Calu3 (cell line): ENCODE measurements at places on chromosomes 7 and 10. TPM values are rescaled to one million over a fixed set of nuclear protein-coding genes. Genes with fewer than 3 reads are reported as not detected.

- H3K36me3 ChIP-seq, result no peaks in the 10 kb centered on the region
- H3K4me3 ChIP-seq, result no peak overlapping the region
- DNase-seq, result no peak
- no peak overlapping the region for H3K27ac ChIP-seq
- H3K4me1 ChIP-seq, result peaks cover 3% of the 10 kb centered on the region
Observed at GRCh38 chr10:9166770-9167169, 1112.3 kb downstream of the GATA3 start.

GRCh38 chr10:3054851-3055199, 12.5 kb upstream of the PFKP start:
- DNase-seq, result no peak
- H3K4me1 ChIP-seq, result peaks cover 12% of the 10 kb centered on the region
- no peak overlapping the region for H3K27ac ChIP-seq

The PRKAR2B gene
- 1.5 and 3.1 TPM in 2 replicates for total RNA-seq

The PRR15 gene
- 76.1 and 111 TPM in 2 replicates for total RNA-seq

The PAX4 gene
- not detected in 2 replicates for total RNA-seq
